Right forelimb (tissue), 1 donor: ENCODE measurements at places on chromosomes 6 and 20.

DNA sequence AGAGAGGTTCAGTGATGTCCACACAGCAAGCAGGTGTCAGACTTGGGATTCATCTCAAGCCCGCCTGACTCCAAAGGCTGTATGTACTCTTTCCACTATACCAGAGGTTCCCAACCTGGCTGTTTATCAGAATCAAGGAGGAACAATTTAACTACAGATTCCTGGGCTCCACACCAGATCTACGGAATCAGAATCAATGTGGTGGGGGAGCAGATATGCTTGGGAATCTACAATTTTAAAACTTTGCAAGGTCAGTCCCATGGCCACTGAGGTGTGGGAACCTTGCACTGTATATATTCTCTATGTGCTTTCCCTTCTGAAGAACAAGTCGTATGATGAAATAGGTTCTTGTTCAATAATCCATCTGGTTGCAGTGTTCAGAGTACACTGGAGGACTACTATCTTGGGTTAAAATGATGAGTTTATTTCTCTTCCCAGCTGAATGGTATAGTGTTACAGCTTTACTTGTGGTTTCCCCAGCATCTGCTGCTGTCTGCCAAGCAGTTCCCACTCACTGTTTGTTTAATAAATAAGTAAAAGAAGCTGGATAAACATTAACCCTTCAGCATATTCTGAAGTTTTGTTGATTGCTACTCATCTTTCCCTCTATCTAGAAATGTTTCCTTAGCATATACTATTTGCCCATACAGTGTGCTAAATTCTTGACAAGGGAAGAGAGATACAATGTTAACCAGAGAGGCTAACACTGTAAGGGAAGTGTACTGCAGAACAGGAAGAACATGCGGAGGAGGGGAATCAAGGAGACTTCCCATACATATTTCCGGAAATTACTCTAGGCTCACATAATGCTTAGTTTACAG lies 9.9 kb downstream of the TTI1 start:
- no peak for DNase-seq

DNA sequence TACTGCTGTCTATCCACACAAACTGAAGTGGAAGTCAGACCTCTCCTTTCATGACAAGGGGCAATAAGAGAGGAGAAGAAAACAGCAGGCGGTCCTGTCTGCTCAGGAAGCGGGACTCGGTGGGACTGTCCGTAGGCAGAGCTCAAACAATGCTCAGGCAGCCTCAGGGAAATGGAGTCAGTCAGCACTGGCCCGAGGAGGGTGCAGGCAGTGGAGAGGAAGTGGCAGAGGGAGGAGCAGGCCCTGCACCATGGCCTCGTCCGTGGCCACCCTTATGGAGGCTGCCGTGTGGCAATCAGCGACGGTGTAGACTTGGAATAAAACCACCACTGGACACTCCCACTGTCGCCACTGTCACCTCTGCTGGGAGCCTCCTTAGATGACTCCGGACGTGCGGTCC lies 19.6 kb downstream of the FOXC1 start:
- DNase-seq: no peak

DNA sequence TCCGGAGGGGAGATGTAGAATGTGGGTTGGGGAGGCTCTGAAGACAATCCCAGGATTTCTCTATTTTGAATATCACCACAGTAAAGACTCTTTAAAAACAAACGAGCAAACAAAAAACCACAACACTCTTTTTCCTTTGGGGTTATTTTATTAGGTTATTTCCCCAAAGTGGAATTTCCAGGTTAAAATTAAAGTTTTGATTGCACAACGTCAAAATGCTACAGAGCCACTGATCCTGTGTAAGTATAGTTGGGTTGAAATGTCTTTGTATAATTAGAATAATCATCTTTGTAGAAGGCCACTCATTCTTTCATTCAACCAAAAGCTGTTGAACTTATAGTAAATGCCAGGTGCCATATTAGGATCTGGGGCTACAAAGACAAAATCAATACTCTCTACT lies 19.6 kb upstream of the PIM1 start:
- no peak for DNase-seq

DNA sequence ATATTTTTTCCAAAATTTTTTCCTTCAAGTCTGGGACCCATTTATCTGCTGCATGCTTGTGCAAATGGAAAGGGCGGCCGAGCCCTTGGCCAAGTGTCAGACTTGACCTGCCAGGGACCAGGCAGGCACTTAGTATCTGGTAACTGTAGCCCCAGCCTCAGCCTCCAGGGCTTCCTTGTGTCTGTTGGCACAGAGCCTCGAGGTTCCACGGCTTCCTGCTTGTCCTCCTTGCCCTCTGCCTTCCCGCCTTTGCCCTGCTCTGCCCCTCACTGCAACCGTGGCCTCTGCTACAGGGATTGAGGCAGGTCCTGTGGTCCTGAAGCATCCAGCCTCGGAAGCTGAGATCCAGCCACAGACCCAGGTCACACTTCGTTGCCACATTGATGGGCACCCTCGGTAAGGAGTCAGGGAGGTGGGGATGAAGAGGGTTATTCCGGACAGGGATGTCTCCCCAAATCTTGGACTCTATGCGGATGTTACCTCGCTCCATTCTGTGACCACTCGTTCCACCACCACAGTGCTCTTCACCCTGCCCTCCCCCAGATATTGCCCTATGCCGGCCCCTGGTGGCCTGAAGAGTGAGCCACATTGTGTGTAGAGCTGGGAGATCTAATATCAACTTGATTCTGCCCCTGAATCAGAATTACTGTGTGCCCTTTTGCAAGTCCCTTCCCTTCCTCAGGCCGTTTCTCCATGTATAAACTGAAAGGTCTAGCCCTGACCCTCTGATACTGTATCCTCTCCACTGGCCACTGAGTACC lies 41.5 kb upstream of the SRF start:
- no peak for DNase-seq

- DNase-seq: no peak
These were observed 239.0 kb upstream of the KCNQ5 start for GRCh38 chr6:72382602-72383529.

GRCh38 chr6:119470893-119471542 lies 121.5 kb upstream of the MAN1A1 start:
- DNase-seq: no peak

GRCh38 chr6:137819740-137820139 lies 47.3 kb upstream of the TNFAIP3 start:
- no peak for DNase-seq

DNA sequence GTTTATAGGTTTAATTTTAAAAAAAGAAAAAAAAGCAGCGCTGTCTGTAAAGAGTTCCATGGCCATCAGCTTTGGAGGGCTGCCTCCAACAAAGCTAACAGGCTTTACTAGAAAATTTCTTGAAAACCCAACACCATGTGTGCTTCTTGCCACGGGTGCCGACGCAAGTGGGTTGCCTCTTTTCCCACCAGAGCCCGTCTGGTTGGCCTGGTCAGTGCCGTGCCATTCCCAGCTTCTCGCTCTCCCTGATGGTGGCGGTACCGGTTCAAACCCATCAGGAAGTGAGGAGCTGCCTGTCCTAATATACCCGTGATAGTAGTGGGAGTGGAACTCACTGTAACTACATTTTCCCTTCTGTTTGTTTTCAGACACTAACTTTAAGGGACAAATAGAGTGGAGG lies 73.7 kb downstream of the CDH4 start:
- no peak for DNase-seq

- no peak for DNase-seq
These were observed 1.3 kb upstream of the NDUFAF4 start for GRCh38 chr6:96899019-96899418.

DNA sequence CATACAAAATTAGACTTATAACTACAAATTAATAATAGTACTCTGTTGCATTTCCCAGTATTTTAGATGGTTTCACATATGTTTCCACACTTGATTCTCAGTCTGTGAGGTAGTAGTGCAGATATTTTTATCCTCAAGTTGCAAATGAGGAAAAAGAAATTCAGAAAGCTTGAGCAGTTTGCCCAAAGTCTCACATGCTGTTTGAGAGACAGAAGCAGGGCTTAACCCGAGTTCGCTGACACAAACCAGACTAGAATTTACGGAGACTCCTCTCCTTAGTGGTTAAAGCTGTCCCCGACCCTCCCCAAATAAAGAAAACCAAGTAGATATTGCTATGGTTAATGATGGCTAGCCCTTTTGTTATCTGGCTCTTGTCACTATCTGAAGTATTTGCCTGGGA lies 126.2 kb downstream of the TIAM2 start:
- no peak for DNase-seq

DNA sequence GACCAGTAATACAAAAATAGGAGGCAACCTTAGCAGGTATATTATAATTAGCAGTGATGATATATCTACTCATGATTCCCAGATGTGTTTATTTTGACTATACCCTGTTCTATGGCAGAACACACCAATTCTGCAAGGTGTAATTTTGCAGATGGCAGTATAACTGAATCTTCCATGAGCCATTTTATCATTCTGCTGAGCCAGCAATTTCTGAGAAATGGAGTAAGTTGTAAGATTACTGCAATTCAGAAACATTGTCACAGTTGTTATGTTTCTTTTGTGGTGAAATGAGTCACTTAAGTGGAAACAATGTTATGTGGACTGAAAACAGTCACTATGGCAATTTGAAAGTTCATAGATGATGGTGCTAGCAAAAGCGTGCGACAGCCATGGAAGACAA lies 63.7 kb upstream of the RIMS1 start:
- DNase-seq: no peak

DNA sequence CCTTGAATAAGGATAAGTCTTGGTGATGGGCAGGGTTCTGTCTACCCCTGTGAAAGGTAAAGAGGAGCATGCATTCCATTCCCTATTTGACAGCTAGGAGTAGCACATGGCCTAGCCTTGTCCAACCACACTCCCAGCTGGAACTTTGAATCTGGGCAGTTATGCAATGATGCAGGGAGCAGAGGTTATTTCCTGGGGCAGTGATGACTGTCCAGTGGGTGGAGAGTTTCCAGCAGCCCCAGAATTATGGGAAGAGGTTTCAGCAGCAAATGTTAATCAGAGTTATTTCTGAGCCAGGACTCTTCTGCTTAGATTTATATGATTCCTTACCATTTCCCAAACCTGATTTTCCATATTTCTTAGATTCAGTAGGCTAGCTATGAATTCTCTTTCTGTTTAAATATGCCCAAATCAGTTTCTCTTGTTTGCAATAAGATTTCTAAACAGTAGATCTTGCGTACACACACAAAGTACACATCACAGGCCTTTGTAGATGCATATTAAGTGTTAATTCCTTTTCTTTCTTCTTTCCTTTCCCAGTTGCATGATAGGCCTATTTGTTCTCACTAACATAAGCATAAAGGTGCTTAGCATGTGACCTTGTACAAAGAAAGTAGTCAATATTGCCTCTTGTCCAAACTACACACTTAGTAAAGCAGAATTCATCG lies 17.3 kb upstream of the TXLNB start:
- no peak for DNase-seq
